ENCODE measurements at places on chromosomes 2 and 18.

DNA sequence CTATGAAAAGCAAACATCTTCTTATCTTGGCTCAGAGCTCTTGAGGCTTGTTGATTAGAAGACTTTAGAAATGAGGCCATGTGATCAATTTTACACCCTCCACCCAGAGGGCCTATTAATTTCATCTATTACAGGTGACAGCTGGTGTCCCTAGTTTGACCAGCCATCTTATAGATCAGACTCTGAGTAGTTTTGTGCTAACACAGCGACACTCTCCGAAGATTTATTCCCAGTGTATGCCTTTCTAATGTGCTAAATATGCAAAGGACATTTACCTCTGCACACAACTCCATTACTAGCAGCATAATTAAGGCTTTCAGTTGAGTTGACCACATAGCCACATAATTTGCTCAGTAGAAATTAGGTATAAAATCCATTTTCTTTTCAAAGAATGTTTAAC lies 2.6 kb upstream of the RFX8 start:
- no peak for DNase-seq

DNA sequence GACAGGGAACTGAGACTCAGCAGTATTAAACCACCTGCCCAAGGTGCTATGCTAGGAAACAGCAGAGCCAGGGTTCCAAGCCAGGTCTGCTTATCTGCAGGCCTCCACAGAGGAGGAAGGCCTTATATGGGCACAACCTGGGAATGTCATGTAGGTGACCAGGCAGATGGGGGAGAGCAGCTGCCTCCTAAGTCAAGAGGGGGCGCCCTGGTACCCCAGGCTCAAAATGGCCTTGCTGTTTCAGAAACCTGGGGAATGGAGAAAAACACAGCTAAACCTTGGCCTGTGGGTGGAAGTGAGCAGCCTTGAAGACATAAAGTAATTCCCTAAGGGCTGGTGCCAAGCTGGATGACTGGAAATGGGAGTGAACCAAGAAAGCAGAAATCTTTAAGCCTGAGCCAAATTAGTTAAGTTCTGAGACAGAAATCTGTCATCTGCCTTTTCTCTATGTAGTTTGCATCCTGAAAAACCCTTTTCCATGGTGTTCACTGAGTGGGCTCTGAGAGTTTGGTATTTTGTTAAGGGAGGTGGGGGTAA lies 79.1 kb downstream of the MAPK4 start:
- no peak for DNase-seq

DNA sequence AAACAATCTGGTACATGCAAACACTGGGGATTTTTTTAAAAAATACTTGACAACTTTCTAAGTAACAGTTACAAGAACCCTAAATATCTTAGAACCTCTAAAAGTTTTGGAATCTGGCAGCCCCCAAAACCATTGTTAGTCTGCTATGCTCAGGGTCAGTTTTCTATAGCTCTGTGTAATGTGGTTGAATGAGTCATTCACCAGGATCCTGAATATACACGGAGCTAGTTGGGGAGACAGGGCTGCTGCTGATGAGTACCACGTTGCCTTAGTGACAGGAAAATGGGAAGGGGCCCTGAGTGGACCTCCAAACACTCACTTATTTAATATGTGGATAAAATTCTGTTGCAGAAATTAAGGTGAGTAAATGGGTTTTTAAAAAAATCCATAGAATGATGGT lies 36.9 kb upstream of the TANC1 start:
- DNase-seq = no peak

GRCh38 chr18:45066210-45066609 lies 385.5 kb downstream of the SETBP1 start:
- no peak for DNase-seq

DNA sequence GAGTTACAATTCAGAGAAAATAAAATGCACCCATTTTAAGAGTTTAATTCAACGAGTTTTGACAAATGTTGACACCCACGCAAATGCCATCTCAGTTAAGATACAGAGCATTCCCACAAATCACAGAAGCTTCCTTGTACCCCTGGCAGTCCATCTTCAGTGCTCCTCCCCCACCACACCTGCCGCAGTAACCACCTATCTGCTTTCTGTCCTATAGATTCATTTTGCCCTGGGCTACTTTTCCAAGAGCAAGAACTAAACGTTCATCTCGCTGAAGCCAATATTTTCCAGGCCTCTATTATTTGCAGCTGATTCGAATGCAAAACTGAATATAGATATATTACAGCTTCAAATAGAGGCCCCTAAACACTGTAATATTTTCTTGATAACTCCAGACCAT lies 13.4 kb upstream of the HPCAL1 start:
- DNase-seq = no peak

DNA sequence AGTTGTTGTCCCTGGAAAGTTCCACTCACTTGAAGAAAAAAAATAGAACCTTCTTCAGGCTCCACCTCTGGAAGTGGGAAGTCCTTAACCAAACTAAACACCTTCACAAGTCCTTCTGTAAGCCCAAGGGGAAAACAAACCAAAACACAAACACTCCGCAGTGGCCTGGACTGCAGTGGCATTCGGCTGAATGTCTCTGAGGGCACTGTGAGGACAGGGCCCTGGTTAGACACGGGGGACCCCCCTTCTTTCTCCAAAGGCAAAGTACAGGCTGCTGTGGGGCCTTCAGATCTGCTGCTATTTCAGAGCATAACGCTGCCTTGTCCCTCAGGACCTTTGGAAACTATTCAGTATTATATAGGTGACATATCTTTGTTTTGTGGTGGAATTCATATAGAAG lies 28.1 kb downstream of the FOSL2 start:
- no peak for DNase-seq

- DNase-seq = no peak
These were observed 182.0 kb downstream of the TCF4 start for GRCh38 chr18:55405893-55406406.

DNA sequence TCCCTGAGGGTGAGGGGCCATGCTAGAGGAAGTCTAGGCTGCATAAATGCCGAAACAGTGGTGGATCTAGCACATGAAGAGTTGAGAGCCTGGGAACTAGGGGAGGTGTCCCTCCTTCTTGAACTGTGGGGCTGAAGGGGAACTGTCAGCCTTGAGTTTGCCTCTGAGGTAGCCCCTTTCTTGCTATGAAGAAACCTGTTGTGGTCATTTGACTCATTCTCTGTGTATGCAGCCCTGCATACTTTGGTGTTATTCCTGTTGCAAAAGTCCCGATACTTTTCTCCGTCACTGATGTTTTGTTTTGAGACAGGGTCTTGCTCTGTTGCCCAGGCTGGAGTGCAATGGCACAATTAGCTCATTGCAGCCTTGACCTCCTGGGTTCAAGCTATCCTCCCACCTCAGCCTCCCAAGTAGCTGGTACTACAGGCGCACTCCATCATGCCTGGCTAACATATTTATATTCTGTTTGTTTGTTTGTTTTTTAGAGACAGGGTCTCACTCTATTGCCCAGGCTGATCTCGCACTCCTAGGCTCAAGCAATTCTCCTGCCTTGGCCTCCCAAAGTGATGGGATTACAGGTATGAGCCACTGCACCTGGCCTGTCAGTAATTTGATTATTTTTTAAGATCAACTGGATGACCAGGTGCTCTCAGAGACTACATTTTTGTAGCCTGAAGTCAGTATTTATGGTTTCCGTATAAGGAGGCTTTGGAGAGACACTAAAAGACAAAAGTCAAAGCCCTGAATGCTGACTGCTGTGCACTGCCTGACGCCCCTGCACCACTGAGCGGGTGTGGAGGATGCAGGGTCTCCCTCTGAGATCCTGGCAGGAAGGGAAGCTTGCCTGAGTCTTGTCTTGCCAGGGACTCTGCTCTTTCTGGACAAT lies 126.0 kb upstream of the MSH6 start:
- no peak for DNase-seq

- DNase-seq = no peak
These were observed 71.6 kb downstream of the TDRD15 start for GRCh38 chr2:21195326-21195725.

- DNase-seq = no peak
These were observed 248.6 kb downstream of the NR4A2 start for GRCh38 chr2:156083763-156084493.

DNA sequence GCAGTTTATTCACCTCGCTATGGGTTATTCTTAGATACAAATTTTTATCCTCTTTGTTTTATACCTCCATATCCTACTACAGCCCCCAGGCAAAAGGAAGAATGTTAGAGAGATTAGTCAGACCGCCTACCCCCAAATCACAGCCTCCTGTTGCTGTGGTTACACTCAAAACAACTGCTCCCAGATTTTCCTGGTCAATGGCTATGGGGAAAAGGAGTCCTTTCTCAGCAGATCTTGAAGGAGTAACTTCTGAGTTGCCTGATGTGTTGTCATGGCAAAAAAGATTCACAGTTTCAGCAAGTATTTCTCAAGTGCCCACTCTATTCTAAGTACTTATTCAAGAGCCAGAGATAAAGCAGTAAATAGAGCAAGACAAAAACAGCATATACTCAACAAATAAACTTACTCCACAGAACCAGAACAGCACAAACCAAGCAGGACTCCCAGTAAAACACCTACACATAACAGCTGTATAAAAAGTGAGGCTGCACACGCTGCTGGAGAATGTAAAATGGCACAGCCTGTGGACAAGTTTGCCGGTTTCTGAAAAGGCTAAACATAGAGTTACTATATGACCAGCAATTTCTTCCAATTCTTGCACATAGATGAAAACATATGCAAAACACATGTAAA lies 104.8 kb downstream of the NOL10 start:
- DNase-seq = no peak

GRCh38 chr2:239065962-239066361 lies 218.1 kb downstream of the TWIST2 start:
- DNase-seq = no peak

DNA sequence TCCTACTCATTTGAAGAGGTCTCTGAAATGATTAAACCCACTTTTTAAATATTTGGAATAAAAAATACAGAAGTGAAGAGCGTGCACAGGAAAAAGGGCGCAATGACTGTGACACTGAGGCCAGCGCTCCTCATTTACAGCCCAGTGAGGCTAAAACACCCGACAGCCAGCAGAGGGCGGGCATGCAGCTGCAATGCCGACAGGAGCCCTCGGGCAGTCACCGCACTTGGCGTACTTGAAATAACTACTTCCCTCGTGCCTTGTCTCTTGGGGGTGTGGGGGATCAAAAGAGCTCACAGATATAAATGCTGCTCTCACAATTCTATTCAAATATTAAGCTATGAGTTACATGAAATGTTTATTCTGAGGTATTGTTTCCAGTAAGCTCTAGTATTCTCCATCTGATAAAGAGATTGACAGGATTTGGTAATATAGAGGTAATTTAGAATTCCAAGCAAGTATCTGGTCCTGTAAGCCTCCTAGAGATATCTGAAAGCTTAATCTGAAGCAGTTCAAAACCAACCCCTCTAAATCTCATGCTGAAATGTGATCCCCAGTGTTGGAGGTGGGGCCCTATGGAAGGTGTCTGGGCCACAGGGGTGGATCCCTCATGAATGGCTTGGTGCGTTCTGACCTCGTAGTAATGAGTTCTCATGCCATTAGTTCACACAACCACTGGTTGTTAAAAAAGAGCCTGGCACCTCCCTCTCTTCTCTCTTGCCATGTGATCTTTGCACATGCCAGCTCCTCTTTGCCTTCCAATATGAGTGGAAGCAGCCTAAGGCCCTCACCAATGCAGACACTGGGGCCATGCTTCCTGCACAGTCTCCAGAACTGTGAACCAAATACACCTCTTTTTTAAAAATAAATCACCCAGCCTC lies 93.6 kb downstream of the ZAP70 start:
- peak; percentile 71 for DNase-seq

GRCh38 chr2:48343571-48344440 lies 186.1 kb upstream of the STON1 start:
- peak; percentile 56 for DNase-seq

GRCh38 chr2:207157162-207157481 lies 8.6 kb downstream of the KLF7 start:
- no peak for DNase-seq

DNA sequence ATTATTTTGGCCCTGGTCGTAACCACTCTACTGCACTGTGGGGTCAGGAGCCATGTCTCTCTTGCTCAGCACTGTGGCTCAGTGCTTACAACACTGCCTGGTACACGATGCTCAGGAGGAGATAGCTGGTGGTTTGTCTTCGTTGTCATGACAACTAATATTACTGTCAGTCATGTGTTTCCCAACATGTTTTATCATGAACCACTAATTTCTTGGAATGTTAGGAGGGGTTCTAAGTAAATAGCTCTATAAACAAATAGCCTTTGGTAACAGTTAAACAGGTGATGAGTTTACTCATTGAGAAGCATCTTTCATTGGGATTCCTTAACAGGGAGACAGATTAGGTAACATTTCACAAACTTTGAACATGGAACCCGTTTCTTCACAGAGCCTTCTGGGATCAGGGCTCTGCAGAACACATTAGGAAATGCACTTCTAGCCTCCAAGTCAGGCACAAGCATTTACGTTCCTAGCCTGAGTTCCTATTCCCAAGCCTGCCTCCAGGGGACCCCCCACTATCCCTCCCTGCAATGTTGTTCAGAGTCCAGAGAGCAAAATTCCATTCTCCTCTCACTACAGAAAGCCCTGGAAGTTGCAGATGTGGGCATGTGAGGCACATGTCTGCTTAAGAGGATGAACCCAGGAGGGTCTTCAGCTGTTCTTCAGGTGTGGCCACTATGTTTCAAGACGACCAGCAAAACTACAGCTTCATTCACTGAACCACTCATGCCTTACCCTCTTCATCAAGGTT lies 6.4 kb upstream of the RBM44 start:
- DNase-seq = no peak

DNA sequence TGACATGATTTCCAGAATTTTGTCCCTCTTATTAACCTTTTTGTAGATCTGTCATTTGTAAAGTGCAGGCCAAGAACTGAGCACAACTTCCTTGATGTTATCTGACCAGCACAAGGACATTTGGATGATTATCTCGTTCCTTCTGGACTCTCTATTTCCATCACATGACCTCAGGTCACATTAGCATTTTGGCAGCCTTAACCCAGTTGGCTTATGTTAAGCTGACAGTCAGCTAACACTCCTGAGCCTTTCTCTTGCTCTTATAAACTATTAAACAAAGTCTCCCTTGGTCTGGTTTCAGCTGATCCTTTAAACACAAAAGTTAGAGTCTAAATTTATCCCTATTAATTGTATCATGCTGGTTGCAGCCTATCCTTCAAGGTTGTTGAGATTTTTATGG lies 167.2 kb upstream of the RBBP8 start:
- no peak for DNase-seq

GRCh38 chr2:199459286-199460100 lies 1.8 kb upstream of the SATB2 start:
- peak; percentile 48 for DNase-seq

DNA sequence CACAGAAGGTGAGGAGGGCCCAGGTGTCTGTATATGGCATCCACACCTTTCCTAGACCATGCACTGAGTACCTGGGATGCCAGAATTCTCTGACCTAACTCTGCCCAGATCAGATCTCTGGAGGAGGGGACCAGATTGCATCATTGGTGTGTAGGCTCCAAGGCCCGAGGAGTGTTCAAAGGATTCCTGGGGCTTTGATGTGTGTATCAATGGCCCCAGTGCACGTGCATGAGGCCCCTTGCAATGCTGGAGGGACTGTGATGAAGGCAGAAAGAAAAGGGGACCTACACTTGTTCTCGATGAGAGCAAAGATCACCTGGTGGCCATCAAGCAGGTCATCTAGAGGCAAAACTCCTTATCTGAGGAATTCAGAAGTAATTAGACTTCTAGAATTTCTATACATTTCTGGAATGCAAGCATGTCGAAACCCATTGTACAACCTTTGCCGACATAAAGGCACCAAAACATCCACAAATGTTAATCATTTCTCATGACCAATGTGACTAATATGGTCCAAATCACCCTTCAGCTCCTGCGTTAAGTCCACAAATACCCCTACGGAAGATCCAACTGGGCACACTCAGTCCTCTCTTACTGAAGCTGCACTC lies 123.5 kb downstream of the CHST9 start:
- no peak for DNase-seq
